ENCODE measurements at places on chromosomes 5 and 9.

DNA sequence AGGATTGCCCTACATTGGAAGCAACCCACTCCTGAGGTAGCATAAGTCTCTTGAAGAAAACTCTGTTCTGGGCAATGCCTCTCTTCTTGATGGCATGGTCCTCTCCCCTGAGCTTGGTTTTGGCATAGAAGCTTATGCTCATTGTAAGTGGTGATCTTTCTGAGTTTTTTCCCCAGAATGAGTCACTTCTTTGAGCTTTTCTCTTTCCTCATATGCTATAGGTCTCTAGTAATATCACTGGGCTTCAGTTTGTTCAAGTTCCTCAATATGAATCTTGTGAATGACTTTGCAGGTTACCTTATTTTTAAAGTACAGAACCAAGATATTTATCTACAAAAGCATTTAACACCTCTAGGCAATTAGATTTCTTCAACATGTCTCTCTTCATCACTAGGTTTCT lies 76.5 kb upstream of the ATG10 start:
- DNase-seq: no peak

DNA sequence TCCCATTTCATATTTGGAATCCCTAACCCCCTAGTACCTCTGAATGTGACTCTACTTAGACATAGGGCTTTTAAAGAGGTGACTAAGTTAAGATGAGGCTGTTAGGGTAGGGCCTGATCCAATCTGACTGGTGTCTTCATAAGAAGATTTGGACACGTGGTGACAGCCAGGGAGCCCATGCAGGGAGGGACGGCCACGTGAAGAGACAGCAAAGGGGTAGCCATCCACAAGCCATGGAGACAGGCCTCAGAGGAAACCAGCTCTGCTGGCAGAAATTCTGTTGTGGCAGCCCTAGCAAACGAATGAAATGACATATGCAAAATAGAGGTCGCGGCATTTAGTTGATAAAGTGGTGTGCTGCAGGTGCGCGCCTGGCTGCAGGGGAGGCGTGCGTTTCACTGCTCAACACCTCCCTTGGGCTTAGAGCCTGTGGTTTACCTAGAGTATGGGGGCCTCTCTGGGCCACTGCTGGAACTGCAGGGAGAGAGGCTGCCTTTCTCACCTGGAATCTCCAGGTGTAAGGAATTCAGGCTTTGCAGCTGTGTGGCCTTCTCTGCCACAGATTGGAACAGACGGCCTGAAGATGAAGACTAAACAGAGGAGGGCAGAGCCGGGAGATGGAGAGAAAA lies 7.1 kb upstream of the AFAP1L1 start:
- DNase-seq: no peak

GRCh38 chr5:95823738-95824609 lies 1.4 kb upstream of the GLRX start:
- DNase-seq: peak; percentile 61

DNA sequence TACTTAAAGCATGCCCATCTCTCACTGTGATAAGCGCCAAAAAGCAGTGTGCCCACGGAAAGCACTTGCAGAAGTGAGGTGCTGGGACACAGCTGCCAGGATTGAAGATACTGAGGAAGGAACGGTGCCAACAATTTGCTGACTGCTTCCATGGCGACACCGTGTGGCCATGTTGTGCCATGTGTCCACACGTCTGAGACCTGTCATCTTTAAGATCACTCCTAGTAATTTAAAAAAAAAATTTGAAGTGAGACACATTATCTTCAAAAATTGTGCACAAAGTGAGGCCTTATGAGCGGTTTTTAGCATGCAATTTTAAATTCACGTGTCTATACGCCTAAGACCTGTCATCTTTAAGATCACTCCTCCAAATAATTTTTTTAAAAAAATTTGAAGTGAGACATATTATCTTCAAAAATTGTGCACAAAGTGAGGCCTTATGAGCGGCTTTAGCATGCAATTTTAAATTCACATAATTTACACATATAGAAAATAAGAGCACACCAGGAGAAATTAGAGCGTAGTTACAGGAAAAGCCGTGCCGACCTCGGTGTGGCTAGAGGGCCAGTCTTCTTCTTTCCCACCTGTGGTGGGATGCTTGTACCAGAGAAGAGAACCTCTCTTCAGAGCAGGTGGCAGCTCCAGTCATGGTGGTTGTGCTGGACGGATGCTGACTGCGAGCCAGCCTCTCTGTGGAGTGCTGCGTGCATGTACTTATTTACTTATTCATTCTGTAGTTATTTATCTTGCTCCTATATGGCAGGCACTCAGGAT lies 21.4 kb upstream of the FLT4 start:
- DNase-seq: no peak

DNA sequence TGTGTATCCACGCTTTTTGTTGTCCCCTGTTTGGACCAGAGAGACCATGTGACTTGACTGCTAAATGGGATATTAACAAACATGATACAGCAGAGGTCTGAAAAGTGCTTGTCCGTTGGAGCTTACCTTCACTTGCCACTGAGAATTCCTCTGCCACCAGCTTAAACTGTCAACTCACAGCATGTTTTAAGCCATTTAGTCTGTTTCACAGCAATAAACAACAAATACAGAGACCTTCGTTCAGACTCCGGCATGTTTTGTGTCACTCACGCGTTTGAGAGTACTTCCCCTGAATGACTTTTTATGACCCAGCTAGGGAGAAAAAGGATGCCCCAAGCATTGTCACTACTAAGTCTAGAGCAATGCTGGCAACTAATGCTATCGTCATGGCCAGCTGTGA lies 173.8 kb downstream of the PTPRD start:
- DNase-seq: no peak

DNA sequence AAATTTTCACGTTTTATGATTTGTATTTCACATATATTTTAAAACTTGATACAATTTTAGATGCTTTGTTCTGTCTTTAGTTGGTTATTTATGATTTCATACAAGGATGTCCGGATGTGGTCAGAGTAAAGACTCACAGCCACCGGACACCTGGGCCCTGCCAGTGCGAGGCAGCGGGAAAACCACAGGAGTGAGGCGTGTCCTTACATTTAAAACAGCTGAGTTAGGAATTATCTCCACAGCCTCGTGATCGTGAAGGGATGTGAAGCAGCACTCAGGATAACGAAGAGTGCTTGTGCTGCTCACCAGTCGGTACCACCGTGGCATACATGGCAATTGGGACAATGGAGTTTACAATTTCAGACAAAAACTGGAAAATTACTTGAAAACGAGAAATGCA lies 14.0 kb downstream of the SNX18 start:
- DNase-seq: no peak

- DNase-seq: no peak
These were observed 280.7 kb downstream of the PRELID2 start for GRCh38 chr5:145554399-145554798.

All from brain pericyte (primary cell).